Activated T-helper 1 cell treated with anti-CD3 and anti-CD28 coated beads, Interleukin-12 subunit alpha, Interleukin-12 subunit beta, Interleukin-2, Interleukin-4 antibody, amounts not matched to agents 30 ng/mL and 10 ng/mL and 1 ng/mL, durations not matched to agents 14 hours and 24 hours and 36 hours (primary cell): ENCODE measurements at places on chromosomes 13 and 19.

DNA sequence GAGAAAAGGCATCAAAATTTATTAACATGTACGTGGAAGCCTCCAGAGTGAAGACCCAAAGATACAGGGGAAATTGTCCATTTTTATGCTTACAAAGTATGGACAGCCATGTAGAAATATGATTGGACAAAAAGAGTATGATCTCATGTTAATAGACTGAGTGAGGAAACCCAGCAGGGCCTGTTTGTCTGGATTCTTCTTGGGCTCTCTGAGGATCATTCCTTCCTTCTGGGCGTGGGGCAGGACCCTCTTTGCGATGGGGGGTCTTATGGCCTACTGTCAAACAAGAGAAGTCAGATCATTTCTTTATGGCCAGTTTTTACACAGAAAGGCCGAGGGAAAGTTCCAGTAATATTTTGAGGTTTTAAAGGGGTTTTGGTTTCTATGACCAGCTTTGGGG is 110.8 kb downstream of the ESD start:
- DNase-seq = no peak

DNA sequence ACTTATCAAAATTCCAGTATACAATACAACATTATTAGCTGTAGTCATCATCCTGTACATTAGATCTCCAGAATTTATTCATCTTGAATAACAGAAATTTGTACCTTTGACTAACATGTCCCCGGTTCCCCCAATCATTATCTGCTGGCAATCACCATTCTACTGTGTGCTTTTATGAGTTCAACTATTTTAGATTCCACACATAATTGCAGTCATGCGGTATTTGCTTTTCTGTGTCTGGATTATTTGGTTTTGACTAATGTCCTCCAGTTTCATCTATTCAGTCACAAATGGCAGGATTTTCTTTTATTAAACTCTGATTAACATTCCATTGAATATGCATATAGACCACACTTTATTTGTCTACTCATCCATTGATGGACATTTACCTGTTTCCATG is 530.7 kb upstream of the SLITRK1 start:
- DNase-seq = no peak

- DNase-seq = no peak
Measured at GRCh38 chr13:97512732-97513131, 78.8 kb downstream of the RAP2A start.

DNA sequence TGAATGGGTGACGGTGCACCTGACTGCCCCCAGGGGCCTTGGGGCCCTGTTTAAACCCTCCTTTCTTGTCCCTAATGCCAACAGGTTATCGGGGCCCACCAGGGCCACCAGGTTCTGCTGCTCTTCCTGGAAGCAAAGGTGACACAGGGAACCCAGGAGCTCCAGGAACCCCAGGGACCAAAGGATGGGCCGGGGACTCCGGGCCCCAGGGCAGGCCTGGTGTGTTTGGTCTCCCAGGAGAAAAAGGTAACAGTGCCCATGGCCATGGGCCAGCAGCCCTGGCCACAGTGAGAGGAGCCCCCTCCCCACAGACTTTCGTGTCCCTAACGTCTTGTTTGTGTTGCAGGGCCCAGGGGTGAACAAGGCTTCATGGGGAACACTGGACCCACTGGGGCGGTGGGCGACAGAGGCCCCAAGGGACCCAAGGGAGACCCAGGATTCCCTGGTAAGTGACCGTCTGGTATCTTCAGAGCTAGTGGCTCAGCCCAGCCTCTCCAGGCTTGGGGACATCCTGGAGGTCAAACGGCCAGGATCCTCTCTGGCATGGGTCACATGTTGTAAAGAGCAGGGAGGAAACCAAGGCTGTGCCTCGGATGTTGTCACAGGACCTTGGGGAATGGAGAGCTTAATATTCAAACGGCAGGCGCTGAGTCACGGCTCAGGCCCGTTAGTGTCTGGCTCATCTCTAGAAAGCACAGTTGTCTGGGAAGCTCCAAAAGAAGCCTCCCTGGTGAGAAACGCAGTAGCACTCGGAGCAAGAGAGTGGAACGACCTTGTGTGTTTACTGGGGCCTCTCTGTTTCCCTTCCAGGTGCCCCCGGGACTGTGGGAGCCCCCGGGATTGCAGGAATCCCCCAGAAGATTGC is 58.3 kb downstream of the RAB20 start:
- DNase-seq = no peak

- no peak for DNase-seq
Measured at GRCh38 chr19:4473011-4473762, 1.1 kb downstream of the HDGFL2 start.

GRCh38 chr13:108943842-108944241 is 314.4 kb downstream of the MYO16 start:
- no peak for DNase-seq

DNA sequence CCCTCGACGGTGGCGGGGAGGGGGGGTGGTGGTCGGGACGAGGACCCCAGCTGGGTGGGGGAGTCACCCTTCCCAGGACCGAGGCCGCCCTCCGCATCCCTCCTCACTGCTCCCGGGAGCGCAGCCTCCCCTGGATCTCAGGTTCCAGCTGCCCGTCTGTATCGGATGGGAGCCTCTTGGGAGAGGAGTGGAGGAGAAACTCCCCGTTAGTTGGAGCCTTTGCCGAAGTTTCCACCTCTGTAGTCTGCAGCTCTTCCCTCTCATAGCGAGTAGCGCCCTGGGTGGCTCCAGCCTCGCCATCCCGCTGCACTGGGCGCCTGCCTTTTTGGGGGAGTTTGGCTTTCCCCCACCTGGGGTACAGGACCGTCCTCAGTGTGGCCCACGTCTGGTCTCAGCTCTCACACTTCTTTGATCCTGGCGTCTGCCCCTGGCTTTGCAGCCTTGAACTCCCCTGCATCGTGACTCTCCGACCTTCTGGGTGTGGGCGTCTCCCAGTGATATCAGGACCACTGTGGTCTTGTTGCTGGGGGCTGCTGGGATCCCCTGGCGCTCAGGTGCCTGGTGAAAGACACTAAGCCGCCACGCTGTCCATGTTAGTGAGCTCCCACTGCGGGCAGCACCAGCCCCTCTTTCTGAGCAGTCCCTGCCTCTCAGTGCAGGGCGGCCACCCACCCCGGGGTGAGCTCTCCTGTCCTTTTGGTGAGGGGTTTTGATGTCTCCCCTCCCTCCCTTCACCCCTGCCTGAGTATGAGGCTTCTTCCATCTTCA is 1.1 kb downstream of the CNOT3 start:
- no peak for DNase-seq

DNA sequence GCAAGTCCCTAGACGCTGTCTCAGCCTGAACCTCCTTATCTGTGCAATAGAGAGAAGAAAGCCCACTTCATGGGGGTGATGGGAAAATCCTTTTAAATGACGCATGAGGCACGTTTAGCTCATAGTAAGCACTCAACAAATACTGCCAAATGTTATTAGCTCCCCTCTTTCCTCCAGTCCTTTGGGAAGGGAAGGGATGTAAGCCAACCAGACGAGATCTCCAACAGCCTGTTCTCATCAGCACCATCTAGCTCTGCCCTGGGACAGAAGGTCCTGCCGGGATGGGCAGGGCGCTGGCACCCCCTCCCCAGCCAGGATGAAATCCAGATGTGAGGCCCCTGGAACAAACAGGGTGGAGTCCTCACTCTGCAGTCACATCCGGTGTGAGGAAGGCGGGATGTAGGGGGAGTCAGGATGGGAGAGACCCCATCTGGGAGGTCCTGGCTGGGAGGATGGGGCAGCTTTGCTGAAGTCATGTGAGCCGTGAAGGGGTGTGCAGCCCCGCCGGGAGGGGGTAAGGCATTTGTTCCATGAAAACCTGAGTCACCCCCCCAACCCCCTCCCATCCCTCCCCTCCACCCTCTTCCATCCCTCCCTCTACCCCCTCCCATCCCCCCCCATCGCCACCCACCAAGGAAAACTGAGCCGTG is 4.6 kb downstream of the S1PR2 start:
- DNase-seq = no peak

GRCh38 chr13:105778196-105778595 is 757.3 kb downstream of the EFNB2 start:
- no peak for DNase-seq

GRCh38 chr13:111598747-111599146 is 278.3 kb downstream of the TEX29 start:
- DNase-seq = no peak

- DNase-seq = no peak
Measured at GRCh38 chr13:114025714-114026431, 52.0 kb upstream of the C13orf46 start.

DNA sequence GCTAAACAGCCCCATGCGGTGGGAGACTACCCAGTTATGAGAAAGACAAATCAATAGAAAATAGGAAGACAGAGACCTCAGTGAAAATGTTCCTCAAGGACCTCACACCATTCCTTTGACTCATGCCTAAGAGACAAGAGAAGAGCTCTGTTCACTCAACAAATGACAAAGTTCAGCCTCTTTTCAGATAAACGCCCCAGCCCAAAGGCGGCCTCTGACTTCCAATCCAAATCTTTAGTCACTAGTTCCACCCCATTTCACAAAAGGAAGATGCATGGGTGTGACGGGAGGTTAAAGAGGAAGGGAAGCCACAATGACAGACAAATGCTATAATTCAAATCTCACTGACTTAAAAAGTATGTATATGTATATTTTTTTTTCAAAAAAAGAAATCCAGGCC is 8.1 kb downstream of the CARS2 start:
- DNase-seq = no peak

DNA sequence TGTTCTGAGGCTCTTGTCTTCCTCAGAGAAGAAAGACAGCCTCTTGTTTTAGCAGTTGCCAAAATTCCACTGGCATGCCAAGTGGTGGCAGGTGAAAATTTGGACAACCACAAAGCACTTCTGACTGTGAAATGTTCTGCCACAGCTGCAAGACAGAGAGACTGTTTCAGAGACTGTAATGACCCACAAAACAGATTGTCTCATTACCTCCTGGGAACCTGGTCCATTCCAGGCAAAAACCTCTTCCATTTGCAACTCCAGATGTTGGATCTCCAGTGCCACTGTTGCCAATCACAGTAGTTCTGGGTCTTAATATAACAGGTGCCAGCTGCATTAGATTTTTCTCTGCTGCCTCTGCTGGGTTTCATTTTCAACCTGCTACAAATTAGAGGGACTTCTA is 911.5 kb downstream of the UQCRFS1 start:
- DNase-seq = no peak

- no peak for DNase-seq
Measured at GRCh38 chr13:45349438-45349837, 8.5 kb upstream of the TPT1 start.

DNA sequence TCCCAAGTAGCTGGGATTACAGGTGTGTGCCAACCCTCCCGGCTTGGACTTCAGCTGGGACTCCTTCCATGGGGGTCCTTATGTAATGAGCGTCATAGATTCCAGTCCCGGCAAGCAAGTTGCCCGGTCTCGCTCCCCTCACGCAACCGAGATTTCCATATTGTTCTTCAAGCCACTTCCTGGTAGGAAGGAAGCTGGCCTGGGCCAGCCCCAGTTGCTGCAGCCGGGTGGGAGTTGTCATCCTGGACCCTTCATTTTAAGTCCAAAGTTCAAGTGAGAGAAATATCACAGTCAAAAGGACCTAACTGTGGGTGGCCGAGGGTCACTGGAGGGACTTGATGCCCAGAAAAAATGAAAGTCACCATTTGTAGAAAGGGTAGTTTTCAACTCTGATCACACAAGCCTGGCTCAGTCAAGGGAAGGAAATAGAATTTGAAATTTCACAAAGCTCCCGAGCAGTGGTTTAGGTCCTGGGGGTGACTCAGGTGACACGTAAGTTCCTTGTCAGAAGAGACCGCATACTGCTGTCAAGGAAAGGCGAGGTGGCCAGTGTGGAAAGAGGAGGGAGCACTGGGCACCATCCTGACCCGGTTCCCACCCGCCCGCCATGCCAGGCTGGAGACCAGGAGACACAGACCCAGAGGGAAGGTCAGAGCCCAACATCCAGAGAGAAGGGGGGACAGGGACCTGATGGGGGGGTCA is 5.3 kb downstream of the FGF21 start:
- DNase-seq = no peak

DNA sequence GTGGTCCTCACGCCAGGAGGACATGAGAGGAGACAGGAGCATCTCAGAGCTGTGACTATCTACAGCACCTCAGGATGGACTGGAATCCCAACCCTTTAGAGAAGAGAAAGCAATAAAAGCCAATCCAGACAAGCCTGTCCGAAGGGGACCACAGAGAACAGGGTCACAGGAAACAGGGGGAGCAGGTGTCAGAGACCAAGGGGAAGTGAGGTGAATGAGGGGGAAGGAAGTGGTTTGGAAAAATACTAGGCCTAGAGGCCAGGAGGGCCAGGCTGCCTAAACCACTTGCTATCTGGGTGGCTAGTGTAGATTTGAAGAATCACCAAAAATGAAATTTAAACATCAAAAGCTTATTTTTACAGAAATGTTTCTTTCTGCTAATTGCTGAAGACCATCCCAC is 16.2 kb downstream of the TMTC4 start:
- no peak for DNase-seq

DNA sequence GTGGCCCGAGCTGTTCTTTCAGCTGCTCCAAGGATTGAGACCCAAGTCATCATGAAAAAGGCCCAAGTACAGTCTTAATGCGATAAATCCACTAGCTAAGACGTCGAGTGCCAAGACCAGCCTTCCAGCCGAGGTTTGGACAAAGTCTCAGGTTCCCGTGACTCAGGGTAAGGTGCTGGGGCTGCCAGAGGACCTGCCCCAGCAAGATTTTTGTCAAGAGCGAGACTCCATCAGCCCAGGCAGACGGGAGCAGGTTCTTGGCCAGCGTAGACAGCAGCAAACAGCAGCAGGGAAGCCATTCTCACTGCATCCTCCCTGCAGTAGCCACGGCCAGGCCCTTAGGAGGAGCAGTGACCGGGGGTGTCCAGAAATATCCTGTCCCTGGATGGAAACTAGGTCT is 3.4 kb downstream of the FEM1A start:
- no peak for DNase-seq

DNA sequence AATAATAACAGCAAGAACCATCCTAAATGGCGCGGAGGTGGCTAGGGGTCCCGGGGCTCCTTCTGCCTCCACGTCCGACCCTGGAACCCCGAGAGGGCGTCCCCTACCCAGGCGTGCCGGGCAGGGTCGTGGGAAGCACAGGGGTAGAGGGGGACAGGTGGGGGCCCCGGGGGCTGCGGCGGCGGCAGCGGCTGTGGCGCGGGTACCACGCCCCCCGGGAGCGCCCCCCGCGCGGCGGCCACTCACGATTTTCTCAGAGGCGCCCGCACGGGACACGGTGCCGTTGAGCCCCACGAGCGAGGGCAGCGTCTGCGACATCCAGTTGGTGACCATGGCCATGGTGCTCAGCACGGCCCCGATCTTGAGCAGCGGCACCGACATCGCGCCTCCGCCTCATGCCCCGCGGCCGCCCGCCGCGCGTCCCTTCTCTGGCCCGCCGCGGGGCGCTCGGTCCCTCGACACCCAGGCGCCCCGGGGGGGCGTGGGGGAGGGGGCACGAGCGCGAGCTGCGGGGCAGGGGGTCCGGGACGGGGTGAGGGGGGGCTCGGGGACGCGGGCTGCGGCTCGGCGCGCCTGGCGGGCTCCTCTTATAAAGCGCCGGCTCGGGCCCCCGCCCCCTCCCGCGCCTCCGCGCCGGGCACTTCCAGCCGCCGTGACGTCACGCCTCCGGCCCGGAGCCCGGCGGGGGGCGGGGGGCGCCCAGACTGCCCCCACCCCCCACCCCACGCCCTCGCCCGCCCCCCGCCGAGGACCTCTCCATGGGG is 22.9 kb downstream of the OLFM2 start:
- DNase-seq = no peak

- DNase-seq = no peak
Measured at GRCh38 chr13:74092711-74093110, 41.5 kb downstream of the KLF12 start.
